ENCODE measurements at places on chromosomes 3 and 15. TPM values are rescaled to one million over a fixed set of nuclear protein-coding genes. Genes with fewer than 3 reads are reported as not detected.

GRCh38 chr3:101732240-101732641, 7.8 kb downstream of the CEP97 start:
- DNase-seq: no peak

- DNase-seq: peak; percentile 7
These were observed 8.2 kb downstream of the C3orf22 start for GRCh38 chr3:126550488-126551051.

- no peak for DNase-seq
These were observed 85.1 kb downstream of the PDCD6IP start for GRCh38 chr3:33883538-33883950.

GRCh38 chr15:62841269-62841628, 201.3 kb upstream of the TPM1 start:
- DNase-seq: no peak

- DNase-seq: no peak
These were observed 4.4 kb upstream of the CA12 start for GRCh38 chr15:63385911-63386531.

- no peak for DNase-seq
These were observed 189.6 kb upstream of the MLF1 start for GRCh38 chr3:158381262-158381868.

- DNase-seq: no peak
These were observed 779.5 kb downstream of the ROBO1 start for GRCh38 chr3:78988324-78988723.

DNA sequence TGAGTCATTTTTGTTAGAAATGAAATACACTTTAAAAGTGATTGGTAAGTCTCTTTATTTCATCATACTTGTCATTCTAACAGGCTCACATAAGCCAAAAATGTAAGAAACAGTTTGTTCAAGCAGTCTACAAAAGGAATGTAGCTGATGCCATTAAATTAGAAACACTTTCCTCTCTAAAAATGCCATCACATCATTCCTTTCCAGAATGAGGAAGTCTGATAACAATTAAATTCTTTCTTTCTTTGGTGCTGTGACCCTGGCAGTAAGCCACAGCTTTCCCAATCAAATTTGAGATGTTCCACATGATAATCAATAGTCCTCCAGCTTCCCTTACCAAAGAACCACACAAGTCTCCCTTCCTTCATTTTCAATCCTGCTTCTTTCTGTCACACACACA, 9.4 kb upstream of the P2RY1 start:
- no peak for DNase-seq

DNA sequence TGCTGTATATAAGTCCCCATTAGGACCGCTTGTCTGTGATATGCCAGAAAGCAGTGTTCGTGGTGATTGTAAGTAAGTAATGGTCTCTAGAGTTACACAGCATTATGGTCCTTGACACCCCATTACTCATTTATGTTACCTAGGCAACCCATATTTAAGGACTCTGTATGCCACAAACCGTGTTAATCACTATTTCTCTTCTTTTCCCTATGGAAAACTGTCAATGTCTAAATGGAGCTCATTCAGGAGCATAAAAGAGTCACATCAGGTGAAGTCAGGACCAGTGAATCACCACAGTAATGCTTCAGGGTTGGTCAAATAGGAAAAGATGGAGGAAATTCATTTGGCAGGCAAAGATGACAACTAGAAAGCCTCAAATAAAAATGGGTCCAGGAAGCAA, 146.6 kb upstream of the PEX5L start:
- DNase-seq: no peak

DNA sequence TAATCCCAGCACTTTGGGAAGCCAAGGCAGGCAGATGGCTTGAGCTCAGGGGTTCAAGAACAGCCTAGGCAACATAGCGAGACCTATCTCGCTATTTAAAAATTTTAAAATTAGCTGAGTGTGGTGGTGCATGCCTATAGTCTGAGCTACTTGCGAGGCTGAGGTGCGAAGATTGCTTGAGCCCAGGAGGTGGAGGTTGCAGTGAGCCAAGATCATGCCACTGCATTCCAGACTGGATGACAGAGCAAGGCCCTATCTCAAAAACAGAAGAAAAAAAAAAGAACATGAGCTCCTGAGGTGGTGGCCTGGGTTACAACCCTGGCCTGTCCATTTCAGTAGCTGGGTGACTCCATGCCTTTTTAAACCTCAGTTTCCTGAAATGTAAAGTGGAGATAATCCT, 7.2 kb downstream of the DNASE1L3 start:
- DNase-seq: no peak

GRCh38 chr3:100105501-100105900, 8.8 kb downstream of the FILIP1L start:
- DNase-seq: no peak

DNA sequence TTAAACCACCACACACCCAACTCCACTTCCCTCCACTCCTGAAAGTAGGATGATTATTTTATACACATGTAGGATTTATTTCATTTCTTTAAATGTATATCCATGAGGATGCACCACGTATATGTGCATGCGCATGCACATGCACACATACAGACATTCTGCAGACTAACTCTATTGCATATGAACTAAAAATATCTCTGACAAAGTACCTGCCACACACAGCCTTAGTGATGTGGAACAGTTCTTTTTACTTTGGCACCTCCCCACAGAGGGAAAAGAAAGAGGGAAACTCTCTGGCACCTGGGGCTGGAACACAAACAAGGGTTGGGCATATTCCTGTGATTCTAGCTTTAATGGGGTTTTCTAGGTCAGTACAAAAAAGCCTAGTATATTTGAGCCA, 138.2 kb downstream of the CLASP2 start:
- DNase-seq: no peak

- no peak for DNase-seq
These were observed 24.8 kb downstream of the TYRO3 start for GRCh38 chr15:41583795-41584194.

GRCh38 chr3:124636863-124637296, 93.4 kb upstream of the UMPS start:
- no peak for DNase-seq

GRCh38 chr15:91887321-91887720, 33.8 kb downstream of the SLCO3A1 start:
- DNase-seq: no peak

DNA sequence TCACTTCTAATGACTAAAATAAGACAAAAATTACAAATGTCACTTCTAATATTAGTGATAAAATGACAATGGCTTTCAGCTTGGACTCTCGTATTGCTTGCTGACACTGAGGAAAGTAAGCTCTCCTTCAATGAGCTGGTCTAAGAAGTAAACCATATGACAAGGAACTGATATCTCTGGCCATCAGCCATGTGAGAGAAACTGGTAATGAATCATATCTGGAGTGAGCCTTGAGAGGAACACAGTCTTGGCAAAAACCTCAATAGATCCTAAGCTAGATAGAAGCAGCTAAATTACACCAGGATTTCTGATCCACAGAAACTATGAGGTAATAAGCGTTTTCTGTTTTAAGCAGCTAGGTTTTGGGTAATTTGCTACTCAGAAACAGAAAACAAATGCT, 1575.1 kb downstream of the OTOL1 start:
- no peak for DNase-seq

DNA sequence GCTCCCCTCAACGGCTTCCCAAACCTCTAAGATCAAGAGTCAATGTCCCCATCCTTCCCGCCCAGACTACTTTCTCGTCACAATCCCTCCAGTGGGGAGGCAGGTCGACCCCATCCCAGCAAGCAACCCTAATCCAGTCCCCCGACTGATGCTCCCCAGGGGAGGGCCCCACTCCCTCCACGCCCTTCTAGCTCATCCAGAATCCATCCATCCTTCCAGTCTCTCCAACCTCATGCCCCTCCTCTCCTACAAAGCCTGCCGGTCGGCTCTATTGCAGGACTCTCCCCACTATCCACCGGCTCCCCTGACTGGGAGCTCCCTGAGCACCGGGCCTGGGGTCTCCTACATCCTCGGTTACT, 1.3 kb downstream of the ADAMTS7 start:
- no peak for DNase-seq

- DNase-seq: no peak
These were observed 7.7 kb downstream of the ITIH1 start for GRCh38 chr3:52784931-52785590.

DNA sequence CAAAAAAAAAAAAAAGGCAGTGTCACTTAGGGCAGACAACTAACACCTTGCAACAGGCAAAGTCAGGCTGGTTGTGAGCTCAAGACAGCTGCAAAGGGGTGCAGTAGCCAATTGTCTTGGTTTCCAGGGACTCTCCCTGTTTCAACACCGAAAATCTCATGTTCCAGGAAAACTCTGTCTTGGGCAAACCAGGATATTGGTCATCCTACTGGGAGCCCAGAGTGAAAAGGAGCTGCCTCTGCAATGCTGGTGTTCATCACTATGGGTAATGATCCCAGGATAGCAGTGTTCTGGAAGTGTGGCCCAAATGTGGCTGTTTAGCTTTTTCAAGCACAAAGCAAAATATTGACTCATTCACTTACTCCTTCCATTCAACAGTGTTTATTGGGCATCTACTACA, 82.6 kb downstream of the ARHGAP31 start:
- no peak for DNase-seq

DNA sequence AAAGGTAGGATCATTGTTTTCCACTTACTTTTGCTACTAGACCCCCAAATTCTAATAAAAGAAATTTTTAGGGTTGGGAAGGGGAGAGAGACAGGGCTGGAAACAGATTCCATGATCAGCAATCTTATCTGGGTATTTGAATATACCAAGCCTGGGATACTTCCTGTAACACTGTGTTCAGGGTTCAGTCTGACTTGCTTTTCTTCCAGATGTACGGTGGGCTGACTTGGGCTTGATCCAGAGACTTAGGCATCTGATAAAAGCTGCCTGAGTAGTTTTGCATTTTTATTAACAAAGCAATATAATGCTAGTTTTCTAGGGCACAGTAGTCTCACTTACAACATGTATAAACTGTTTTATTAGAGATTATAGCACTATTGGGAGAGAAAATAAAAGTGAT, 49.2 kb downstream of the KCNMB2 start:
- no peak for DNase-seq

DNA sequence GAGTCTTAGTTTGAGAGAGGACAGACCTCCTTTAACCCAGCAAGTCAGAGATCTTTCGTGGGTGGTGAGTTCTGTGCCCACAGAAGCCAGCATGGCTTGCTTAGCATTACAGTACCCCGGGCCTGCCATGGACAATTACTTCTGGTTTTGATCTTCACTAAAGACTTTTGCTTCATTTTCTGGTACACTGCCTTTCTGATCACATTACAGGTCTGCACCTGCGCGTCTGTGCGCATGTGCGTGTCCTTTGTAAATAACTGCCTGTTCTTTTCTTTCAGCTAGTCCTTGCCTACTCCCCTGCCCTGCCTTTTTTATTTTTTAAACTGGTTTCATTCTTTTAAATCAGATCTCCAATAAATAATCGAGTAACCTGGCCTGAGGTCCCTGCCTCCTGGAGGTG, 57.1 kb upstream of the CMTM8 start:
- DNase-seq: no peak

- DNase-seq: no peak
These were observed 42.1 kb upstream of the TSPAN3 start for GRCh38 chr15:77112838-77113504.

GRCh38 chr3:113736548-113737089, 9.4 kb downstream of the NAA50 start:
- no peak for DNase-seq

GRCh38 chr3:130834476-130834875, 59.4 kb upstream of the ATP2C1 start:
- DNase-seq: no peak

- DNase-seq: no peak
These were observed 2.1 kb upstream of the PCCB start for GRCh38 chr3:136247855-136248590.

GRCh38 chr3:106339551-106339950, 470.7 kb upstream of the CBLB start:
- DNase-seq: no peak

GRCh38 chr3:45055411-45056143, 29.5 kb downstream of the CLEC3B start:
- DNase-seq: no peak

MRAS gene
- total RNA-seq: 13.8 TPM

IL17RD gene
- 61.0 TPM for total RNA-seq

SH2D7 gene
- total RNA-seq: not detected

SCN5A gene
- total RNA-seq: 1.6 TPM

KAT2B gene
- 52.1 TPM for total RNA-seq

ITGA11 gene
- 80.4 TPM for total RNA-seq

TTLL13 gene
- not detected for total RNA-seq

SPESP1 gene
- 2.8 TPM for total RNA-seq

Data from uterus (tissue), 4 donors.